Stimulated activated CD8-positive, alpha-beta memory T cell treated with anti-CD3 and anti-CD28 coated beads, Interleukin-7, amount 100 ng/mL, for 24 hours (primary cell): ENCODE measurements at places on chromosomes 3 and 15.

- no peak for DNase-seq
Measured at GRCh38 chr15:69117431-69117871, 43.0 kb upstream of the GLCE start.

DNA sequence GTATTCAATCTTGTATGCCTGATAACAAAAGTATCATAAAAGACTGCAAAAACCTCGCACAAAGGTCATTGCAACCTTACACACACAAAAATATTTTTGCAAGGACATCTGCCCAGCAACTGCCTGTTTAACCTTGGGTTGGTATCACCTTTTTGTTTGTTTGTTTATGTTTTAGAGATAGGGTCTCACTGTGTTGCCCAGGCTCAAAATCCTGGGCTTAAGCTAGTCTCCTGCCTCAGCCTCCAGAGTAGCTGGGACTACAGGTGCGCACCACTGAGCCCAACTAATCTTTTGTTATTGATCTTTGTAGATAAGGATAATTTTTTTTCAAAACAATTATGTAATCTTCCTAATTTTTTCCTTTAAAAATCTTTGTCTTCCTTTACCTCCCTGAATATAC lies 54.2 kb downstream of the SPTSSB start:
- no peak for DNase-seq

DNA sequence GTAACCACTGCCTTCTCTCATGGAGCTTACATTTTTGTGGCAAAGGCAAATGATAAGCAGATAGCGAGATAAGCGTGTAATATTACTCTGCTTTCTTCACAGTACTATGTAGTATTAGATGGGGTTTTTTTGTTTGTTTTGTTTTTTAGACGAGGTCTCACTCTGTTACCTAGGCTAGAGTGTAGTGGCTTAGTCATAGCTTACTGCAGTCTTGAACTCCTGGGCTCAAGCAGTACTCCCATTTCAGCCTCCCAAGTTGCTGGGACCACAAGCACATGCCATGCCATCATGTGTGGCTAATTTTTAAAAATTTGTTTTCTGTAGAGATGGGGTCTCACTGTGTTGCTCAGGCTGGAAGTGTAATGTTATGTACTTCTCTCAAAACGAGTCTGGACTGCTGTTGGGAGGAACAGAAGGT lies 22.9 kb downstream of the MBNL1 start:
- DNase-seq, result no peak

DNA sequence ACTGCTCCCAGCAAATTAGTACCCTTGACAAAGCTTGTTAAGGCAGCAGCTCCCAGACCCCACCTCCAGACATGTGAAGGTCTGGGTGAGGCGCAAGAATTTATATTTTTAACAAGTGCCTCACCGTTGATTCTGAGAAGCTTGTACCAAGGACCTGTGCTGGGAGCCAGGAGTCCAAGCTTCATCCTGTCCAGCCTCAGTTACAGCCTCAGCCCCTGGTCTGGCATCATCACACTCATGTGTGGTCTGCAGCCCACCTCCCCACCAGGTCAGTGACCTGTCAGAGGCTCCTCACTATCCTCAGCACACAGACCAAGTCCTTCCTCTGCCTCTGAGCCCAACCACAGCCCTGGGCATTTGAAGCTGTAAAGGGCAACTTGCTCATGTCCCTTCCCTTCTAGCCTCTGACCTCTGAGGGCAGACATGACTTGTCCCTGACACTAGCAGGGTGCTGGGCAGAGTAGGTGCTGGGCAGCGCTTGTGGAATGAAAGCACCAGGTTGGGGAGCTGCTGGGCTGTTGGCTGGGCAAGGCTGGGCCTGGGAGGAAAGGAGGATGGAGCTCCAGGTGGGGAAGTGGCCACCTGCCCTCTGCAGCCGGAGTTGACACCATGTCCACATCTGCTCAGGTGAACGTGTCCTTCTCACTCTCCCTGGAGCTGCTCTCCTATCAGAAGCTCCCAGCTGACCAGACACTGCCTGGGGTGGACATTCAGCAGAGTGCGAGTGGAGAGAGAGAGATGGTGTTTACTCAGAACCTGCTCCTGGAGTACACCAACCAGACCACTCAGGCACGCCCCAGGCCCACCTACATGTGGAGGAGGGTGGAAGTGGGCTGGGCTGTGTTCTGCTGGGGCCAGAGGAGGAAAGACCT lies 16.9 kb downstream of the ACAA1 start:
- DNase-seq, result no peak

GRCh38 chr3:21505711-21506460 lies 245.1 kb downstream of the ZNF385D start:
- no peak for DNase-seq

- DNase-seq, result no peak
Measured at GRCh38 chr15:93983526-93983925, 247.8 kb upstream of the MCTP2 start.

- DNase-seq, result no peak
Measured at GRCh38 chr3:189602471-189602870, 28.7 kb upstream of the TP63 start.

- DNase-seq, result no peak
Measured at GRCh38 chr15:44427756-44428724, 611 bp downstream of the CTDSPL2 start.

DNA sequence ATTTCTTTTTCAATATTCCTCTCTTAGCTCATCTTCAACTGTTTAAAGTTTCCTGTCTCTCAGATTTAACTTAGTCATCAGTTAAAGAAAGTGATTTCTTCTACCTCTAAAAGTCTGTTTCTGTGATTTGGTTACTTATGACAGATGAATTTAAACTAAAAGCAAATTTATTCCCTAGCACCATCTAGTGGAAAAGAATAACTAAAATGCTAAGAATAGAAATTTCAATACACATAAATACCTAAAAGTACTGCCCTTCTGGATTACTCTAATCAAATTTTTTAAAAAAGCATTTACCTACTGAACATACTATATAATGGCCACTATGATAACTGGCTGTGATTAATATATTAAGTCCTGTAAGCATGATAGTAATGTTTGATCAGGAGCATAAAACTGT lies 14.0 kb upstream of the ZCWPW2 start:
- no peak for DNase-seq

GRCh38 chr15:76335307-76336253 lies 993 bp upstream of the ISL2 start:
- no peak for DNase-seq

- no peak for DNase-seq
Measured at GRCh38 chr3:29772436-29772835, 491.6 kb downstream of the RBMS3 start.

GRCh38 chr15:61989667-61990066 lies 70.6 kb downstream of the VPS13C start:
- no peak for DNase-seq

GRCh38 chr15:55250392-55250791 lies 39.2 kb downstream of the RAB27A start:
- no peak for DNase-seq

GRCh38 chr3:43894176-43895049 lies 203.7 kb downstream of the ABHD5 start:
- DNase-seq, result no peak

DNA sequence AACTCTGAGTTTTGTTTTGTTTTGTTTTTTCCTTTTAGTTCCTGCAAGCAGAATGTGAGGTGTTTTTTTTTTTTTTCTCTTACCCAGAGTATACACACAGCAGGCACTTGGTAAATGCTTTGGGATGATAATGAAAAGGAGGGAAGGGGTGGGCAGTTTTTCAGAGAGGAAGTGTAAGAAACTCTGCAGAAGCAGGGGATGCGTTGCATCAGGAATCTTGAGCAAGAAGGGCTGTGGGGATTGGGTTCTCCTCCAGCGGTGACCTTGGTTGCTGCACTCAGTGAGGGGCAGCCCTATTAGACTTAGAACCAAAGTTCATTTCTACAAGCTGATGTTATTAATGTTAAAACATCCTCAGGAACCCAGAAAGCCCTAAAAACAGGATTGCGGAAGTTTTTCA lies 32.2 kb upstream of the TMEM158 start:
- no peak for DNase-seq

- DNase-seq, result no peak
Measured at GRCh38 chr3:101423984-101424888, 88.8 kb downstream of the SENP7 start.

- DNase-seq, result no peak
Measured at GRCh38 chr15:52649686-52650085, 29.5 kb downstream of the ATOSA start.

DNA sequence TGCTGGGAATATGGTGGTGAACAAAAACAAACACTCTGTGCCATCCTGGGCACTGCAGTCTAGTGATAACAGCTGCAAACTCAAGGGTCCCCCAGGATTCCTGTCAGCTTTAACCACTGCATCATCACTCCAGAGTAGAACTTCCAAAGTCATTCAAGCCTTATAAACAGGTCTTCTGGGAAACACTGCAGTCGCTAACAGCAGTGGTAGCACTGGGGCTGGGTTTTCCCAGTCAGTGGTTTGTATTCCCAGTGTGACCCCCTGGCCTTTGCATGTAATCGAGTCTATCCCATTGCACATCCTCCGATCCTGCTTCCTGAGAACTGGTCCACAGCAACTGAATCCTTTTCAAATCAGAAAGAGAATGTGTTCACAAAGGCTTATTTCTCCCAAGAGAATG lies 623.5 kb downstream of the EDEM1 start:
- DNase-seq, result no peak

- DNase-seq, result no peak
Measured at GRCh38 chr15:62869116-62869515, 173.4 kb upstream of the TPM1 start.

DNA sequence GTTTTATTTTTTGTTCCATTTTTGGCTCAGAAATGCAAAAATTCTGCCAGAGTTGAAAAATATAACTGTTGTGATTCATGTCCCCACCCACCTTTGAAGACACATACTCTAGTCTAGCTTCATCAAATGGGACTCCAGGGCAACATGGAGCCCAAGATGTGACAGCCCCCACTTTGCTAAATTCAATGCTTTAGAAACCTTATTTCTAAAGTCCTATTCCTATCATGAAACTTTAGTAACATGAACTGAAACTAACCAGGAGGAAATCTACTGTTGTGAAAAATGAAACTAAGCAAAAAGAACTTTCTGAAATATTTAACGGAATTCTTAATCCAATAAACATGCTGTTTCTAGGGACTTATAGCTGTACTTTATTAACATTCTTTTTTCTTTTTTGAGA lies 20.3 kb downstream of the UBP1 start:
- no peak for DNase-seq

DNA sequence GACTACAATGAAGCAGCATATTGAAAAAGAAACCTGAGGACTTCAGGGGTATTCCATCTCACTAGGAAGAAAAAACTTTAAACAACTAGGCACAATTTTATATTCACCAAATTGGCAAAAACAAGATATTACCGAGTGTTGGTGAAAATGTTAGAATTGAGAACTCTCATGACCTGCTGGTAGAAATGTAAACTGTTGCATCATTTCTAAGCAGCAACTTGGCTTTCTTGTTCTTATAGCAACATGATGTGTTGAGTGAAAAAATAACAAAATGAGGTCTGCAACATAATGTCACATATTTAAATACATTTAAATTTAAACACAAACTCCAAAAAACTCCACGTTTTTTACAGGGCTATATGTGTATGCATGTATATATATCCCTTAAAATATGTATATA lies 59.0 kb upstream of the SPPL2A start:
- DNase-seq, result no peak

- DNase-seq, result no peak
Measured at GRCh38 chr3:8505621-8506020, 4.0 kb downstream of the LMCD1 start.

DNA sequence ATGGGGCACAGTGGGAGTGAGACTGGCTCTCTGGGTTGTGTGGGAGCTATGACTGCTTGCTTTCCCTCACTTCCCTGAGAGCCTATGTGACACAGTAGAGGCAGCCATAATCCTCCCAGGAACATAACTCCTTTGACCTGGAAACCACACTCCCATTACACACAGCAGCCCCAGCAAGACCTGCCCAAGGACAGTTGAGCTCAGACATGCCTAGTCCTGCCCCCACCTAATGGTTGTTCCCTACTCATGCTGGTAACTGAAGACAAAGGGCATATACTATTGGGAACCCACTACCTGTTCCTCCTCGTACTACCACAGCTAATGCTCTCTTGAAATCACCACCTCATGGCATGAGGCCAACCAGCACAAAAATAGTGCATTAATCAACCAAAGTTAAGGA lies 550.4 kb upstream of the ARPP21 start:
- no peak for DNase-seq

GRCh38 chr3:174821477-174821876 lies 37.7 kb upstream of the NAALADL2 start:
- DNase-seq, result no peak

DNA sequence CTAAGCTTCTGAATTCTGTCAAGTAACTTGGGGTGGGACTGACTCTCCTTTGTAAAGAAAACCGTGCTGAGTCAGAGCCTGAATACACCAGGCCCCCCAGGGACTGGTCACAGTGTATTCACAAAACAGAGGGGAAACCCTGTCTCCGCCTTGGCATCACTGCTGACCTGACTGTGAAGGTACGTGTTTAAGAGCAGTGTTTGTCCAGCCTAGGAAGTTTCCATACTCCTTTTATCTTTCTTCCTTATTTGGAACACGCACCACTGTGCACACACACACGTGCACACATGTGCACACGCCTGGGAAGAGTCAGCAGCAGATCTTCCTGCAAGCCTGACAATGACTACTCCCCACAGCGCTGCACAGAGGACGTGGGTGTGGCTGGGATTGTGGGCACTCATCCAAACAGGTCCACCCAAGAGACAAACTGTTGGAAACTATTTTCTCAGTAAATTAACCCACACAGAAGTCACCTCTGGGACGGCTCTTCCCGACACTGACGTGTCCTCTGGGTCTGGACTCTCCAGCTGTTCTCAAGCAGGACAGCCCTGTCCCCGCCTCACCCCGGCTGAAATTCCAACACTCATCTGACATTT lies 87.7 kb downstream of the ATP10A start:
- no peak for DNase-seq

DNA sequence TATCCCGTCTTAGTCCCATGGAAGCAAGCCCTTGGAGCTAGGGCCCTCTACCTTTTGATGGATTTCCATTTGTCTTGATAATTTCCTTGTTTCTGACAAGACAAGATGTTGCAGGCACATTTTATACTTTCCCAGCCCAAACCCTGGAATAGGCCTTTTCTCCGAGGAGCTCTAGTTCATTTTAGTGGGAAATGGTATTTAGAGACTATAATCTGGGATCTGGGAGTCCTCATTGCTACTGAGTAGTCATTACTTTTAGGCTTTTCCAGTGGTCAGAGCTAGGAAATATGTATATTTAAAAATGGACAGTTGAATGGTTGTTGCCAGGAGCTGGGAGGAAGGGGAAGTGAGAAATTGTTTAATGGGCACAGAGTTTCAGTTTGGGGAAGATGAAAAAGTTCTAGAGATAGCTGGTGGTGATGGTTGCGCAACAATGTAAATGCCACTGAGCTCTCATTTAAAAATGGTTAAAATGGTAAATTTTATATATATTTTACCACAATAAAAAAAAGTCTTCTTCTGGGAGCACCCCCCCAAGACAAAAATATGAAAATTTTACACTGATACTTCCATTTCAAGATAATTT lies 31.6 kb downstream of the MLH1 start:
- DNase-seq, result no peak

- DNase-seq, result no peak
Measured at GRCh38 chr3:24521420-24522145, 26.9 kb upstream of the THRB start.
